Activated T-cell treated with anti-CD3 and anti-CD28 coated beads for 1 hour (primary cell): ENCODE measurements at places on chromosomes 3 and 15.

- no peak for DNase-seq
Observed at GRCh38 chr15:90001062-90001682, at the start of gene ZNF710. TSS of gene ZNF710 (plus strand) at chr15:90001324. CDS start at chr15:90067138, 65,814 bp downstream.

- DNase-seq: no peak
Observed at GRCh38 chr15:98667521-98668179, 19.3 kb downstream of the IGF1R start.

GRCh38 chr3:135242285-135242684 is 447.2 kb downstream of the EPHB1 start:
- no peak for DNase-seq

- no peak for DNase-seq
Observed at GRCh38 chr15:30940359-30940758, 36.6 kb downstream of the FAN1 start.

GRCh38 chr3:167493244-167493643 is 19.4 kb upstream of the SERPINI2 start:
- no peak for DNase-seq

GRCh38 chr15:38874464-38874863 is 309.9 kb upstream of the RASGRP1 start:
- DNase-seq: no peak

GRCh38 chr3:159609625-159610024 is 379.0 kb upstream of the IL12A start:
- DNase-seq: no peak

GRCh38 chr3:129313415-129313664 is 34.7 kb downstream of the HMCES start:
- no peak for DNase-seq

DNA sequence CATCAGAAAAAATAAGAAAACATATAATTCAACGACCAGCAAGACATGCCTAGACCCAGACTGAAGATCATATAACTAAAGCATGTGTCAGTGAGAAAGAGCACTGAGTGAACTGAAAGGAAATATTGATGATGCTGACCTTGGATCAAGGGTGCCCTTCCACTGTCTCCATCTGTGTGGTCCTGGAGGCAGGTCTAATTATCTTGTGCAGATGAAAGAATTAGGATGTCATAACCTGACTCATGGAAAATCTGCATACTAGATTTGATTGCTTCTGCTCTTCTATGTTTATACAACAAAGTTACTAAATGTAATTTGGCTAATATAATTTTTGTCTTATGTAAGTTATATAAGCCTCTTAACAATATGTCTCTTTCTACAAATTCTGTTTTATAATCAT is 264.6 kb upstream of the TGFBR2 start:
- no peak for DNase-seq

GRCh38 chr3:23254835-23255234 is 51.7 kb downstream of the UBE2E2 start:
- DNase-seq: no peak

DNA sequence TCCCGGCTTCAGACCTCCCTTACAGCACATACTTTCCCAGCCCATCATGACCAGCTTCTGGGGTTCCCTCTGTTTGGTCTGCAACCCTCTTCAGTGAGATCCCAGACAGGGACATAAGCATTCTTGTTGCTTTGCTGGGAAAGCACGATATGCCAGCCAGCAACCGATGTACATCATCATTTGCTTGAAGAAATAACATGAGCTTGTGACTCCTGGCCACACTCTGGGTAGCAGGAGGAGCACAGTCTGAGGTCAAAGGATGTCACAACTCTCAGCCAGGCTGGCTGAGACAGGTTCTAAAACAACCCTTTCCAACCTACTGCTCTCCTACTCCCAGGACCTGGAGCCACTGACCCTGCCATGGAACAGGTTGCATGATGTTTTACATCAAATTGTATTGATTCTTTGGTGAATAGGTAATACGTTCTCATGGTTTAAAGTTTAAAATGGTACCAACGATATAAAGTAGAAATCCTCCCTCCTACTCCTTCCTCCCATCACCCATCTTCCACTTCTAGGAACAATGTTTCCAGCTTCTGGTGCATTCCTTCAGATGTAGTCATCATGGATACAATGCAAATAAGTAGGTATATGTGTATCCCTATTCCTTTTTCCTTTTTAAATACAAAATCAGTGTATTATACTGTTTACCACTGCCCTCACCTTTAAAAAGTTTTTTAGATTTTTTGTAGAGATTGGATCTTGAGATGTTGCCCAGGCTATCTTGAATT is 190.3 kb downstream of the OPA1 start:
- DNase-seq: no peak

DNA sequence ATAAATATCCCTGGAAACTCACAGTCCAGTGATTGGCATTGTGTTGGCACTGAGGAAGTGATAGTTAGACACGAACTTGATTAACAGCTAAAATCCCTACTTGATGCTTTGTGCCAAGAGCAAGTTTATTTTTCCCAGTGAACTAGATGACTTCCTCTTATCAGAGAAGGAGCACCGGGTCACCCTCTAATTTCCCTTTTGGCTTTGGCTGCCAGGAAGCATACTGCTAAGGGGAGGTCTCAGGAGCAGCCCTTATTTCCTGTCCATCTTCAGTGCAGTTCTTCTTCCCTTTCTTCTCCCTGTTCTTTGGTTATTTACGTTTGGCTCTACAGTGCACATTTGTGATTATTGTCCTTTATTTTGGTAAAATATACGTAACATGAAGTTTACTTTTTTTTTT is 13.0 kb downstream of the FBLN2 start:
- no peak for DNase-seq

GRCh38 chr15:82052751-82053150 is 6.9 kb upstream of the MEX3B start:
- DNase-seq: no peak

DNA sequence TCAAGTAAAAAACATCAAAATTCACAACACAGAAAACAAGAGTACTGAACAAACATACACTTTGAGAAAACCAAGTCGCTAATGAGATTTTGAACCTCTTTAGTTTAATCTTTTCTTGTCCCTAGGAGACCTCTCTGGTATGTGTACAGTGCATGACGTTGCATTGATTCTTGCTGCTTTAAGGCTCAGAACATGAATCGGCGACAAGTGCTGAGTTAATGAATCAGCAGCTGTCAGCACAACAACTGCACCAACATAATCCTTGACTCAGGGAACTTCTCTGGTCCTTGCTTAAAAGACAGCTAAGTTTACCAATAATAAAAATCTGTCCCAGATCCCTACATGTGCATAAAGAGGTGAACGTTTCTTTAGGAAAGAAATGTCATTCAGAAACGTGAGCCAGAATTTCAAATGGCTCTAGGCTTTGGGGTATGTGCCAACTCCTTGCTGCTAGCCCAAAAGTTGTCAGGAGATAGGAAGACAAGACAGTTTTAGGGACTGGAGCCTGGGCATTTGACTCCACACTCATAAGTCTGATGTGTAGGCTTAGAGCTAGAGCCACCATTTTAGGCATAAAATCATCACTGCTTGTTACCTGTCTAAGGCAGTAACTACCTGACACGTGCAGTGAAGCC is 86.9 kb downstream of the IL5RA start:
- DNase-seq: no peak

GRCh38 chr3:73052857-73053256 is 8.6 kb upstream of the EBLN2 start:
- DNase-seq: no peak

DNA sequence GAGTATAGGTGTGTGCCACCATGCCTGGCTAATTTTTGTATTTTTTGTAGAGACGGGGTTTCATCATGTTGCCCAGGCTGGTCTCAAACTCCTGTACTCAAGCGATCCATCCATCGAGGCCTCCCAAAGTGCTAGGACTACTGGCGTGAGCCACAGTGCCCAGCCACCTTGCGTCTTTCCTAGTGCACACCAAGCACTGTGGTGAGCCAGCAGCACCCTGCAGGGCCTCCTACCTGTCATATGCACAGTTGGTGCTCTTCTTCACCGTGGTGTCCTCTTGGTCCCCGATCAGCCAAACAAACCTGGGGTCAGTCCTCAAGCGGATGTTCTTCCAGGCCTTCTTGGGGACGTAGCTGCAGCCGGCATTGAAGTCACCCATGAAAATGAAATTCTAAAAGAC is 13.2 kb downstream of the DNASE1L3 start:
- no peak for DNase-seq
